ENCODE measurements at places on chromosomes 12 and 14.

GRCh38 chr12:115109863-115110262 is 425.9 kb upstream of the TBX3 start:
- no peak for DNase-seq

DNA sequence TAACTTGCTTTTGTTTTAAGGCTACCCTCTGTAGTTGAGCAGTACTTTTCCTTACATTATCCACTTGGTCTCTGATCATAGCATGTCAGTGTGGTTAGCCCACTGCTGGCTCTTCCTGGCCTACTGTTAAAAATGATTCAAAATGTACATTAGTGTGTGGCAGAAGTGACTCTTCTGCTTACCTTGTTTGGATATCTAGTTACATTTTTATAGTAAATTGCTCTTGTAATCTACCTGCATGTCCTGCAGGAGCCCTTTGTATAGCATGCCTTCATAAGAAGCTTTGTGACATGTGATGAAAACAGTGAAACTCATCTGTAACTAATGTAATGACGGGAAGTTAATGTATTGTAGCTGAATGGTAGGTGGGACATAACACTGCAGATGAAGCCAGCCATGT is 8.1 kb downstream of the SPATS2 start:
- DNase-seq, result no peak

- no peak for DNase-seq
These were observed 2.2 kb downstream of the PITPNM2 start for GRCh38 chr12:123148655-123149054.

- no peak for DNase-seq
These were observed 824.5 kb downstream of the AACS start for GRCh38 chr12:125889742-125890141.

DNA sequence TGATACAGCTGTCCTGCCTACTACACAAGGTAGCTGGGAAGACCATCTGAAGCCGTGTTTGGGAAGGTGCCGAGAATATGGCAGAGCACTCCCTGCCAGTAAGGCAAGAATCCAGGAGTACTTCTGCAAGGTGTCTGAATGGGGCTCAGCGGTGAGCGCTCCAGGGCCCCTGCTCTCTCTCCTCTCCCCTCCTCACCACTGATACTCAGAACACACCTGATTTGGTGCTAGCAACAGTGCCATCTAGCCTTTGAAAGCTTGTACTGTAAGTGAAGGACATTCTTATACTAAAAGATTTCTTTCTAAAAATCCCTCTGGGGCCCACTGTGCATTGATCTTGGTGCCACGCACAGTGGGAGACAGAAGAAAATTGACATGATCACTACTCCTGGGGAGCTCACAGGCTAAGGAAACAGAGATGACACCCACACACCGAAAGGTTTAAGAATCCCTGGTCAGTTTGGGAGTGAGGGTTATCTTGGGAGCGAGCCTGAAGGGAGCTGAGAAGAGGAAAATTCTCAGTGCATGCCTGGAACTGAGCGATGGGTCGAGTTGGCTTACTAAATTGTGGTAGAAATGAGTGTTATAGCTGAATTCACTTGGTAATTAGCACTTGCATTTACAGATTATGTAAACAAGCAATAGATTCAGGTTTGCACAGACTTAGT is 216.9 kb downstream of the NTF3 start:
- no peak for DNase-seq

Data from memory B cell (primary cell).